Astrocyte (in vitro differentiated cells and primary cell): ENCODE measurements at places on chromosomes 13 and 19. TPM values are rescaled to one million over a fixed set of nuclear protein-coding genes. Genes with fewer than 3 reads are reported as not detected.

- H3K4me1 ChIP-seq = peaks cover 38% of the 10 kb centered on the region
- H3K27me3 ChIP-seq = no peaks in the 10 kb centered on the region
- no peaks in the 10 kb centered on the region for H3K36me3 ChIP-seq
- no peak for DNase-seq
- H3K27ac ChIP-seq = peak overlapping the region; percentile 78
- peak overlapping the region; percentile 92 for H3K4me3 ChIP-seq
Observed at GRCh38 chr13:79481685-79482052, 714 bp downstream of the NDFIP2 start.

Gene CGB2
- total RNA-seq = 0.52 and 2.9 TPM in 2 replicates

- no peaks in the 10 kb centered on the region for H3K27me3 ChIP-seq
- H3K4me1 ChIP-seq = peaks cover 6% of the 10 kb centered on the region
- no peaks in the 10 kb centered on the region for H3K36me3 ChIP-seq
- no peak overlapping the region for H3K27ac ChIP-seq
- H3K4me3 ChIP-seq = no peak overlapping the region
- no peak for DNase-seq
Observed at GRCh38 chr19:52640916-52641315, 2.8 kb upstream of the ZNF83 start.

GRCh38 chr19:36891768-36892357 is 24.2 kb downstream of the ZNF829 start:
- peaks cover 20% of the 10 kb centered on the region for H3K36me3 ChIP-seq
- H3K4me1 ChIP-seq = no peaks in the 10 kb centered on the region
- DNase-seq = no peak
- H3K4me3 ChIP-seq = no peak overlapping the region
- H3K27ac ChIP-seq = no peak overlapping the region

- H3K4me3 ChIP-seq = no peak overlapping the region
- H3K4me1 ChIP-seq = peaks cover 25% of the 10 kb centered on the region
- no peaks in the 10 kb centered on the region for H3K27me3 ChIP-seq
- H3K27ac ChIP-seq = peak overlapping the region; percentile 81
- peak; percentile 71 for DNase-seq
Observed at GRCh38 chr13:32829676-32830335, 186.4 kb upstream of the KL start.

Gene C3
- 0.77 and 2.4 TPM in 2 replicates for total RNA-seq

GRCh38 chr19:13796301-13797057 is 1.2 kb downstream of the ZSWIM4 start:
- no peaks in the 10 kb centered on the region for H3K36me3 ChIP-seq
- peak; percentile 95 for DNase-seq
- H3K4me1 ChIP-seq = peaks cover 32% of the 10 kb centered on the region
- H3K27ac ChIP-seq = peak overlapping the region; percentile 95
- peak overlapping the region; percentile 80 for H3K4me3 ChIP-seq
- no peaks in the 10 kb centered on the region for H3K27me3 ChIP-seq
